ENCODE measurements at places on chromosomes 11 and 22. TPM values are rescaled to one million over a fixed set of nuclear protein-coding genes. Genes with fewer than 3 reads are reported as not detected.

DNA sequence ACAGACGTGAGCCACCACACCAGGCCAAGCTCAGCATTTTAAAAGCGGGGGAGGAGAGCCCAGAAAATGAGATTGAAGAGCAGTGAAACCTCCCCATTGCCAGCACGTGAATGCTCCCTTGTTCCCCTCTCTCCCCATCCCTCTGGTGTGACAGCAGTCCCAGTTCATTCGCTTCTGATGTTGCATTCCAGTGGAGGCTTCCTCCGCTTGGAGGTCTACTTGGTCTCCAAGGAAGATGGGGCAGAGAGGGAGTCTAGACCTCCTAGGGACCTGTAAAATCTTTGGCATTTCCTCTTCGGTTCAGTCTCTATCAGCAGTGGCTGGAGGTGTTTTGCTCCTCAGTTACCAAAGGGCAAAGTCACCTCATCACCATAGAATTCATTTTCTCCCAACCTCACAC lies 30.2 kb upstream of the EP300 start:
- no peak for DNase-seq

DNA sequence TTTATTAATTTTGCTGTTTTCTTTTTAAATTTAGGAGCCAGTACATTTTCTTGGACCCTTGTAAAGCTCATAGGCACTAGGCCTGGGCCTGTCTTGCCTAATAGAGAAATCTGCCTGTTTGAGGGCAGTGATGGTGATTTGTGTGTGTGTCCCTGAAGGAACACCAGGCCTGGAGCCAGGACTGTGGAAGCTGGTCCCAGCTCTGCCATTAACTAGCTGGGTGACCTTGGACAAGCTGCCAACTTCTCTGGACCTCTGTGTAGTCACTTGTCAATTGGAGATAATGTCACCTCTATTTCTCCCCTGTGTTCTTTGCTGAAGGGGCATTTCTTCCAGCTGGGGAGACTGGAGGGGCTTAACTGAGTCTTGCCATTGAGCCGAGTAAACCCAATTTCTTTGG lies 16.0 kb upstream of the FTH1 start:
- no peak for DNase-seq

DNA sequence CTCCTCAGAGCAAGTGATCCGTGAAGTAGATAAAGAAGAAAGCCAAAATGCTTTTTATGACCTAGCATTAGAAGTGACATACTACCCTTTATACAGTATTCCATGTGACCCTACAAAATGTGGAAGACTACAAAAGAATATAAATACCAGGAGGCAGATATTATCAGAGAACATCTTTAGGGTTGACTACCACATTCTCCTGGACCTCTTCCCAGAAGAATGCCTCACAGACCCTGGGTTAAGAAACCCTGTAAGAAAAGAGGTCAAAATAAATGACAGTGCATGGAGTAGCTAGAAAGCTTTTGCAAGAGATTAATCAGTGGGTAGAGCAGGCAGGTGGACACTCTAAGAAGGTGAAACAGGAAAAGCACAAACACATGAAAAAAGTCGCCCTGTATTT lies 69.2 kb downstream of the FANCF start:
- DNase-seq: no peak

DNA sequence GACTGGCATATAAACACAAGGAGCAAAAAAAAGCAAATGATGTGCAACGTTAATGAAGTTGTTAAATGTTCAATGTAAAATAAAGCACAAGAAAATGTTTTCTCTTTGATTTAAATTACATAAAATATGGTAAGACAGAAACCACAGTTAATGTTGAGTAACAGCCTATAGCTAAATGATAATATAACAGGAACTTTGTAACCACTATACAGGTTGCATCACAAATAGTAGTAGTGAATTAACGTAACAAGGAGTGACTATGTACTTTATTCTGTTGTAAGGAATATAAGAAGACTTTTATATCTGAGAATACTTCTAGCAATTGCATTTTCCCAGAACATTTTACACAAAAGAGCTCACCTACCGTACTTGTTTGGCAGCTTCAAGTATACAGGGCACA lies 16.9 kb downstream of the SAAL1 start:
- DNase-seq: no peak

Gene LPXN
- polyA plus RNA-seq: not detected

Gene FGF19
- 0.53 TPM for polyA plus RNA-seq
